NCI-H774 (cell line): ENCODE measurements at places on chromosomes 3 and 15.

DNA sequence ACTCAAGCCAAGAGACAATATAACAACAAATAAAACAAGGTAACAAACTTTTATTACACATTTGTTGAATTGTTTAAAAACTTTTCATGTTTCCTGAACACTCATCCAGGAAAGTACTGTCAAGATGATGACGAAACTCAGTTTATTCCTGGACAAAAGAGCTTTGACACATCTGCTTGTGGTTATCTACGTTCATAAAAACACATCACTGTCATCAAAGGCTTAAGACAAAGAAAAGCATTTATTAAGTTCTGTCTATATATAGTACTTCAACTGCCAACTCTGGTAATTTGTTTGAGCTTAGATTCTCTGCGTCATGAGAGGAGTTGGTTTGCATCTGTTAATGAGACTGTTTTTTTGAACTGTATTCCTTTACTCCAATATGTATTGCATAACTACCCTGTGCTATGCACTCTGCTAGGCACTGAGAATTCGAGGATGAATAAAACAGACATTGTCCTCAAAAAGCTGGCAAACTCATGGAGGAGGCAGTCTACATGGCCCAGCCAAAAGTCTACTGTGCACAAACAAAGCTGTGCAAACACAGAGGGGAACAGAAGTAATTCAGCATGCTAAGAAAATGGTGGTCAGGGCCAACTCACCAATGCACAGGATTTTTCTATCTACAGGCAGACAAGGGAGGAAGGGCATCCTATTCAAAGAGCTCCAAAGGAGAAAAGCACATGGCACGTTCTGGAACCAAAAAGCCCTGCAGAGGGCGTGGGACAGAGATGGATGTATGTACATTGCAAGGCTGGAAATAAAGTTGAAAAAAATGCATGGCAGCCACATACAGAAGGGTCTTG, 21.5 kb downstream of the PLD1 start:
- peak; percentile 46 for DNase-seq

DNA sequence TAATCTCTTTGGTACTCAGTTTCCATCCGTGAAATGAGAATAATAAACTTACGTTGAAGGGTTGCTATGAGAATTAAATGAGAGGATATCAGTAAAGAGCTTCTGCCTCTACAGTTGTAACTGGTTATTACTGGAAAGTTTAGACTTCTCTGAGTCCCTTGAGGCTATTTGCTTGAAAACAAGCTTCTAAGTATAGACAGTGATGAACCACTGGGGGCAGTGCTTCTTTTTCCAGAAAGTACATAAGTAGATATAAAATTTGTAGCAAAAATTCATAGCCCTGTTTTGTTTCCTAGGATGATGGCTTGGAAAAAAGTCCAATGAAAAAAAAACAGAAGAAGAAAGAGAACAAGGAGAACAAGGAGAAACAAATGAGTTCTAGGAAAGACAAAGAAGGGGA, 87.1 kb downstream of the RGMA start:
- no peak for DNase-seq

DNA sequence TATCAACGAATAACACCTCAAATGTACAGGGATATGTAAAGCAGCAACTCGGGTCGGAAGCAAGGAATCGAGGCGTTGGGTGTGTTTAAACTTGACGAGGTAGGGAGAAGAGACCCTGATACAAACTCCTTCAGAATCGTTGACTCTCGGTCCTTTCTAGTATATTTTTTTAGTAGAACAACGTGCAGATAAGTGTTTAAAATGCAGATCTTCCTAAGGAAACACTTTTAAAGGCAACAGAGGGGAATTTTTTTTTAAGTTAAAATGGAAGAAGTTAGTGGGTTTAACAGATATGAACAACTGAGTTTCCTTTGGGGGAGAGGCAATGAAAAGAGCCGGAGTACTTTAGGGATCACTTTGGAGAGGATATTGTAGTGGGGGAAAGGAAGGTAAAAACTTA, 1.1 kb upstream of the KPNA4 start:
- no peak for DNase-seq

GRCh38 chr3:106797461-106797860, 579.8 kb upstream of the CCDC54 start:
- no peak for DNase-seq

DNA sequence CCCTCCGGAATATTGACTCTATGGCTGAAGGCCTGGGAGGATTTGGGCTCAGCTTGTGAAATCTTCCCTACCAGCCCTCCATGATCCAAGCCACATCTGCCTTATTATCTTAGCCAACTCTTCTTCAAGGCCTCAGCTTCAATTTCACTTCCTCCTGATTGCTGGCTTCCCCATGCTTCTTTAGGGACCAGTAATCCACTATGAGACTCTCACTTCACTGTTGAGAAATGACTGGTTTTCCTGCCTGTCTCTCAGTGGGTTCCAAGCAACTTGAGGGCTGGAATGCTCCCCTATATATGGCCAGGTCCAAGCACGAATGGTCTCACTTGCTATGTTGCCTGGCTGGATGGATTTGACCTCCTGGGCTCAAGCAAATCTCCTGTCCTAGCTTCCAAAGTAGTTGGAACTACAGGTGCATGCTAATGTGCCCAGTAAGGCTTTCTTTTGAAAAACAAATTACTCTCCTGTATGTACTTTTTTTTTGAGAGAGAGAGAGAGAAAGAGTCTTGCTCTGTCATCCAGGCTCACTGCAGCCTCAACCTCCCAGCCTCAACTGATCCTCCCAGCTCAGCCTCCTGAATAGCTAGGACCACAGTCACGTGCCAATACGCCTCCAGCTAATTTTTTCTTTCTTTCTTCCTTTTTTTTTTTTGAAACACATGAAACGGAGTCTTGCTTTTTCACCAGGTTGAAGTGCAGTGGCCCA, 7.9 kb upstream of the PIK3CB start:
- DNase-seq = no peak

DNA sequence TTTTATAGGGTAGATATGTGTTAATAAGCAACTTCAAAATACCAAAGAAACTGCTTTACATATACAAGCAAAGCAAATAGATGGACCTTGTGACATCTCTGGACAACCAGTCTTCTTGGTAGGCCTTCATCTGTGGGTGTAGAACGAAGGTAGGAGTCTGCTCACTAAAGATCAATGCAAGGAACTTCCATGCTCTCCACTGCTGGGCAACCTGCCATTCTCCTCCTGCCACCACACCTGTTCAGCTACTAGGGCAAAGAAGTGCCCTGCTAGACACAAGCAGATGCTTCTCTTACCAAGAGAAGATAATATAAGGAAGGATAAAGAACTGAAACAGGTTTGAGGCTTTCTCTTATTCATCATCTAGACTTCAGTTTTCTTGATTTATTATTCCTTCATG, 12.6 kb downstream of the PPARG start:
- no peak for DNase-seq

- DNase-seq = no peak
Observed at GRCh38 chr3:125394406-125394805, 19.3 kb upstream of the ZNF148 start.

DNA sequence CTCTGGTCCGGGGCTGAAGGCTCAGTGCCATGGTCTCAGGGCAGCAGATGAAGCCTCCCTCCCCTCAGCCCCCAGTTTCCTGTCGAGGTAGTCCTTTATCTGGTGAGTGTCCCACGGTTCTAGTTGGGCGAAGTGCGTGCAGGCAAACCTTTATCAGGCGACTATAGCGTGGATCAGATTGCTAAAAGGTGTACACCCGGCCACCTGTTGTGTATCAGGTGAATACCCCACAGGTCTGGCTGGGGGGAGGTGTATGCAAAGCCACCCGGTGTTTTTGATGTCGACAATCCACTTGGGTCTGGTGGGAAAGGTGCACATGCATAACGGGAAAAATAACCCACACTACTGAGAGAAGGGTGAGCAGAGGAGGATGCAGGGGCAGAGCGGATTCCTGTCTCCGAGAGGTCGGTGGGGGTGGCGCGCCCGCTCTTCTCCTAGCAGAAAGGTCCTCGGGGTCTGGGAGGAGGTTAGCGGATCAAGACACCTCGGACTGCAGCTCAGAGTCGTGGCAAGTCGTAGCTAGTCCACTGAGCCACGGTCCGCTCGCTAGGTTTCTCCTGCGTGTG, 507 bp downstream of the SLC12A6 start:
- DNase-seq = no peak

DNA sequence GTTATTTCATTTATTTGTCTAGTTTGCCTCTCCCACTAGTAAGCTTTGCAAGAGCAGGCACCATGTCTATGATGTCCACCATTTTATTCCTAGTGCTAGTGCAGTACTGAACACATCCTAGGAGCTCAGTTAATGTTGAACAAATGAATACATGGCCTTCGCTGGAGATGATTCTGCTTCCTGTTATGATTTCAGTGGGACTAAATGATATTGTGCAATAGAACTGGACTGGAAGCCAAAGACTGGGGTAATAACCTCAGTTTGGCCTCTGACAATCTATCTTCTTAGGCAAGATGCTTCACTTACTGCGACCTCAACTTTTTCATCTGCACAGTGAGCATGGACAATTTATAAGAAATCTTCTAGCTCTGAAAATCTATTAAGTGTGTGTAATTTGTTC, 191.3 kb downstream of the ADAMTSL3 start:
- DNase-seq = no peak

GRCh38 chr3:44682182-44682896, 30.1 kb upstream of the ZNF502 start:
- DNase-seq = no peak

- DNase-seq = no peak
Observed at GRCh38 chr3:9224490-9224889, 25.0 kb downstream of the SRGAP3 start.

DNA sequence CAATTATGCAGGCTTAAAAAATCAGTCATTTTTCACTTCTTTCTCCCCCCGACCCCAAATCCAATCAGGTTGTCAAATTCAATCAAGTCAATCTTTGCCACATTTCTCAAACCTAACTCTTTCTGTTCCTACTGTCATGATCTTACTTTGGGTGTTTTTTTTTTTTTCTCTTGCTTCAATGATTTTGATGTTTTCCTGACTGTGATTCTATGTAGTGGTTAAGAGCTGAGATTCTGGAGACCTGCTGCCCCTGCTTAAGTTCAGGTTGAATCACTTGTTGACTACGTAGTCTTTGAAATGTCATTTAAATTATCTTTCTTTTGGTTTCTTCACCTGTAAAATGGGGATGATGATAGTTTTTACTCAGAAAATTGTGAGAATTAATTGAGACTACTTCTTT, 117.5 kb downstream of the TPRG1 start:
- DNase-seq = no peak

- DNase-seq = no peak
Observed at GRCh38 chr3:71912839-71913495, 128.0 kb upstream of the PROK2 start.

DNA sequence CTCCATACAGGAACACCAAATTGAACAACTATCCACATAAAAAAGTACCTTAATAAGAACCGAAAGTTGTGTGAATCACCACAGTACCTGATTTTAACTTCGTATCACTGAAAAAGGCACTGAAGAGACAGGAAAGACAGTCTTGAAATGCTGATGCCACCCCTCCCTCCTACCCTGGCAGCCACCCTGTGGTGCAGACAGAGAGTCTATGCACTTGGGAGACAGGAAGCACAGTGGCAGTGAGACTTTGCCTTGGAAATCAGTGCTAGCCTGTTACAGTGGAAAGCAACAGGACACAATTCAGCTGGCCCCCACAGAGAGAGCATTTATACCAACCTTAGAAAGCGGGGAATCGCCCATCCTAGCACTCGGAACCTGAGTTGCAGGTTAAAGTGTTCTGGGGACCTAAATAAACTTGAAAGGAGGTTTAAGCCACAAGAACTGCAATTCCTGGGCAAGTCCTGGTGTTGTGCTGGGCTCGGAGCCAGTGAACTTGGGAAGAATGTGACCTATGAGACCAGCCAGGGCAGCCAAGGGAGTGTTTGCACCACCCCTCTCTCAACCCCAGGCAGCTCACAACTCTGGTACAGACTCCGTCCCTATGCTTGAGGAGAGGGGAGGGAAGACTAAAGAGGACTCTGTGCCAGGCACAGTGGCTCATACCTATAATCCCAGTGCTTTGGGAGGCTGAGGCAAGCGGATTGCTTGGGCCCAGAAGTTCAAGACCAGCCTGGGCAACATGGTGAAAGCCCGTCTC, 240.1 kb downstream of the ISL2 start:
- no peak for DNase-seq

DNA sequence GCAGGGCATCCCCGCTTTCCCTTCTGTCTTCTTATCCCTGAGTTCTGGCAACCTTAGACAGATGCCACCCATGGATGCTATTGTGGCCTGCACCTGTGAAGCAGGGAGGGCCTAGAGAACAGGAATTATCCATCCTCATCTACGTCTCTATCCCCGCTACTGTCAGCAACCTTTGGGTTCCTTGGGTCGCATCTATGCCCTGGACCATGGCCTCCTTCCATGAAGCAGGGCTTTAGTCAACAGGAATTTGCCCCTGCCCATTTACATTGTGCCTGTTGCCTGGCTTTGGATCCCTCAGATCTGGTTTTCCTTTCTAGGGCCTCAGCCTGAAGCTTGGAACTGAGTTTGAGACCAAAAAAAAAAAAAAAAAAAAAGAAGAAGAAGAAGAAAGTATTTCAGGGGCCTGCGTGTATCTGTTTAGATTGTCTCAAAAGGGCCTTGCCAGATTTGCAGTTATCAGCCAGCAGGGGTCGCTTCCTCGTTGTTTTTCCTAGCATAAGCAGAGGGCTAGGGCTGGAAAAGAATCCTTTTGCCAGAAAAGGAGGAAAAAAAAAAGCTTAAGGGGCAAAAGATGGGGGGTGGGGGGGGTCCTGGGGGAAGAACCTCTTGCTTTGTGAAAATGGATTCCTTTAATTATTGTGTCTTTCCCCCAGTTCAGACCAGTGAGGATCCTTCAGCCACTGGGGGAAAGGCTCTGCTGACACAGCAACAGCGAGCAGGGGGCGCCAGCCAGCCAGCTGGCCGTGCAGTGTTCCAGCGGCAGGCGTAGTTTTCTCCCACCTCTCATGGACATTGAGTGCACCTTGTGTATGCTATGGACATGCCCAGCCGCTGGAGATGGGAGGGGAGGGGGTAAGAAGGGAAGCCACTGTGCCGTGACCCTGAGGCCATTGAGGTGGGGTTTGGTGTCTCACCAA, 65.7 kb upstream of the ALDH1L1 start:
- no peak for DNase-seq

GRCh38 chr3:44436181-44436580, 41.3 kb downstream of the ZNF445 start:
- DNase-seq = no peak

DNA sequence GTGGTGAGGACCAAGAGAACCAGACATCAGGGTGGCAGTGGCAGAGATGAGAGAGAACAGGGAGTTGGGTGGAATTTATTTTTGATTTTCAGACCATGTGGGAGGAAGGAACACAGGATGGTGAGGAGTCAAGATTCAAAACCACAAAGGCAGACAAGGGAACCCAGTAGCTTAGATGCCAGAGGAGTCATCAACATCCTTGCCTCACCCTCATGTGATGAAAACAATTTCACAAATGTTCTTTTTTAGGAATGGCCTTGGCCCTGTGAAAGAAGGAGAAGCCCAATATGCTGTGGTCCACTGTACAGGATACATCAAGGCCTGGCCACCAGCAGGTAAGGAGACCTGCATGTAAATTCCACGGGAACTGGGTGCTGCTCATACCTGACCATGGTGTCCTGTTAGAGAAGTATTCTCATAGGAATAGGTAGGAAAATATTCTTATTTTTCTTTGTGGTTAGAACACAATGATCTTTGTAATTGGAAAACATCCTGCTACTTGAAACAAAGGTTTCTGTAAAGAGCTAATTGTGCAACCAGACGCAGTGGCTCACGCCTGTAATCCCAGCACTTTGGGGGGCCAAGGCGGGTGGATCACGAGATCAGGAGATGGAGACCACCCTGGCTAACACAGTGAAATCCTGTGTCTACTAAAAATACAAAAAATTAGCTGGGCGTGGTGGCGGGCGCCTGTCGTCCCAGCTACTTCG, 110.0 kb downstream of the ARNT2 start:
- DNase-seq = no peak
